Muscle of leg (tissue), 16 donors: ENCODE measurements at places on chromosomes 6 and 20. TPM values are rescaled to one million over a fixed set of nuclear protein-coding genes. Genes with fewer than 3 reads are reported as not detected.

The OR2H2 gene
- 0.32 TPM for polyA plus RNA-seq

- DNase-seq = no peak
Measured at GRCh38 chr6:54847799-54848597, 1.4 kb downstream of the FAM83B start.

DNA sequence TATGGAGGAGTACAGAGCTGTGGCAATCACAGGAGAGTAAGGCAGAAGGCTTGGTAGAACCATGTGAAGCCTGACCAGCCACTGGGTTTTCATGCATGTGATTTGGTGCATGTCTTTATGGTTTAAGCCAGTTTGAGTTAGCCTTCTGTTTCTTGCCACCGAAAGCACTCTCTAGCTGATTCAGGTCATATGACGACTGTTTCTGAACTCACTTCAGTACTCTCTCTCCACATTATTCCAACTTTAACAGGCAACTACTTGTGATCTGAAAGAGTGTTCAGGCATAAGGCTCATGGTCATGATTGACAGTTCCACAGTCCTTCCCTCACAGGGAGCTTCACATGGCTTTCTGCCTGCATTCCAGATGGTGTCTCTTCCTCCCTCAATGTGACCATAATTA is 63.3 kb upstream of the TAB2 start:
- DNase-seq = peak; percentile 32

- DNase-seq = no peak
Measured at GRCh38 chr6:138580040-138580439, 80.7 kb upstream of the NHSL1 start.

DNA sequence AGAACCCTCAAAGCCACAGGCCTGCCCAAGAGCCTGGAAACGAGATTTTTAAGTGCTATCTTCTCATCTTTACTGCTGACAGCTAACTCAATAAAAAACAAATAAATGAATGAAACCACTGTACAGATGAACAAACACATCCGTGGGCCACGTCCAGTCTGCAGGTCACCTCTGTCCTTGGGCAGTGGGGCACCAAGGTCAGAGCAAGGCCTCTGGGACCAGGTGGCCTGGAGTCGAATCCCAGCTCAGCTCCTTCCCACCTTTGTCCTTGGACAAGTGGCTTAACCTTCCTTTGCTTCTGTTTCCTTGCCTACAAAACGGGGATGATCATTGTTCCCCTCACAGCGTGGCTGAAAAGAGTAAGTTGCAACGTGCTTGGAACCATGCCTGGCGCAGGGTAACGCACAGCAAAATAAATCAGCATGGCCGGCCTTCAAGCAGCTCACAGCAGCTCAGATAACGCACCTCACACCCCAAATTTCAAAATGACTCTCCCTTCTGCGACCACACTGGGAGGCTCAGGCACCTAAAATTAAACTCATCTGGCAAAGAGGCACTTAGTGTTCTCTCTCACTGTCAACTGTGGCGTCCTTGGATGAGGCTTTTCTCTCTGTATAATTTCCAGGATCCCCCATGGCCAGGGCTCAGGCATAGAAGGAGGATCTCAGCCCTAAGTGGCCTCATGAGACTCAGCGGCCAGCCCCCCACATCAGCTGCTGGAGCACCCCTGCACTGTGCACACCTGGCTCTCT is 35.7 kb downstream of the RRBP1 start:
- DNase-seq = peak; percentile 59

- peak; percentile 86 for DNase-seq
Measured at GRCh38 chr6:170553534-170554012, 466 bp upstream of the PSMB1 start.
